HEK293T (cell line): ENCODE measurements at places on chromosomes 11 and 22.

DNA sequence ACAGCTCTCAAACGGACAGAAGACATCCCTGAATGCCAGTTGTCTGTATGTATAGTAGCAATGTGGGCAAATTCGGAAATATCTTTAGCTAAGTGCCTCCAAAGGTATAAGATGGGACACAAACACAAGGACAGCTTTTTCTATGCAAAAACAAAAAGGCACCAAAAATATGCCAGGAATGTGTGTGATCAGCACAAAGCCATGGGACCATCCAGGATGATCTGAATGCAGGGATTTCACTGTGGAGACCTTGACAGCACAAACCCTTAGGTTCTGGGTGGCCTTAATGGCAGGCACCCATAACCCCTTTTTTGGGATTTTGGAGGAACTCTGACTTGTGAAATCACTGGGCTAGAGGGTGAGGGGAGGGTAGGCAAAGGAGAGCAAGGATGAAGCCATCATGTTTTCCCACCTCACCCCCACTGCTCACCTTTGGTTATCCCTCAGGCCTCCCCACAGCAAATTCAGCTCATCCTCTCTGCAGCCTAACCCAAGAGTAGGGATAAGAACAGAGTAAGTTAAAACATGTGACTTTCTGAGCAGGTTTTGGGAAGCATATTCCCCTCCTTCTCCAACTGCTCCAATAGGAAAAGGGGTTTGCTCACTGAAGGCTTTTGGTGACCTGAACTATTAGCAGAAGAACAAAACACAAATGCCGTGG lies 154.6 kb downstream of the SNX19 start:
- no peak for DNase-seq

DNA sequence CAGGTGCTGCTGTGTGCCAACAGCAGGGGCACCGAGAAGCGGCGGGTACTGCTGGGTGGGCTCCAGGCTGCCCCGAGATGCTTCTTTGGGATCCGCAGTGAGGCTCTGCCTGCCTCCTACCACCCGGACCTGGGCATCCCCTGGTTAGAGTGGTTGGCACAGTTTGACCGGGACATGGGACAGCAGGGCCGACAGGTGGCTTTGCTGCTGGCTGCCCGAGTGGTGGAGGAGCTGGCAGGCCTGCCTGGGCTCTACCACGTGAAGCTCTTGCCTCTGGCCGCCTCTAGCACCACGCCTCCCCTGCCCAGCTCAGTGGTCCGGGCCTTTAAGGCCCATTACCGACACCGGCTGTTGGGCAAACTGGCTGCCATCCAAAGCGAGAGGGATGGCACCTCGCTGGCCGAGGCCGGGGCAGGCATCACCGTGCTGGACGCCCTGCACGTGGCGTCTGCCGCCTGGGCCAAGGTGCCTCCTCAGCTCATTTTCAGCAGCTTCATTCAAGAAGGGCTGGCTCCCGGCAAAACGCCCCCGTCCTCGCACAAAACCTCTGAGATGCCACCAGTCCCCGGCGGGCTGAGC lies 1.9 kb downstream of the TIGD3 start:
- no peak for DNase-seq

DNA sequence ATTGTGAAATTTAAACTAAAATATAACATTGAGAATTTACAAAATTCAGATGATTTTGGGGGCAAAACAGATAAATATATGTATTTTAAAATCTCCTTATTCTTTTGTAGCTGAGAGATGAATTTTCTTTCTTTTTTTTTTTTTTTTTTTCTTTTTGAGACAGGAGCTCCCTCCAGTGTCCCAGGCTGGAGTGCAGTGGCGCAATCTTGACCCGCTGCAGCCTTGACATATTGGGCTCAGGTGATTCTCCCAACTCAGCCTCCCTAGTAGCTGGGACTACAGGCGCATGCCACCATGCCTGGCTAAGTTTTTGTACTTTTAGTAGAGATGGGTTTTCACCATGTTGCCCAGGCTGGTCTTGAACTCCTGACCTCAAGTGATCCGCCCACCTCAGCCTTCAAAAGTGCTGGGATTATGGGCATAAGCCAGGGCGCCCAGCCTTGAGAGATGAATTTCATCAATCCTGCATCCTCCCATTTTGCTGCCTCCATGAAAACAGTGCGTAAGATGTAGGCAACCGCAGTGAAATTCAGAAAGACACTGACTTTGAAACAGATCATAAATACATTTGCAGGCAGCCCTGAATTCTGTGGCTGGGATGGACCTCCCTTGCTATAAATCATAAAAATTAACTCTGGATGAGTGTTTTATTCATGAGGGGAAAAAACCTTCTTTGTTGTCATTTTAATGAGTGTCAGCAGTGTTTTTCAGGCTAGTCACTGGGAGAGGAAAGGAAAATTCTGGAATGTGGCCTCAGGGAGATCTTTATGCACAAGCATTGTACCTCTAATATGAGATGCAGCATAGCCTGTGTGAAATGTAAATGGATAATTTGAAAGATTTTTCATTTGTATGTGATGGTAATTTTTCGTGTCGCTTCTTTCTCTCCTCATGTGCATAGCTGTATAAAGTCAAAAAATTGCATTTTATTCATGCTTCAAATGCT lies 14.4 kb downstream of the ELMOD1 start:
- DNase-seq: no peak

- no peak for DNase-seq
These were observed at the start of gene FAM83F for GRCh38 chr22:39994566-39995392. Gene FAM83F, plus strand, starts transcription at chr22:39994954. Its CDS starts 89 bp downstream, at chr22:39995043.

DNA sequence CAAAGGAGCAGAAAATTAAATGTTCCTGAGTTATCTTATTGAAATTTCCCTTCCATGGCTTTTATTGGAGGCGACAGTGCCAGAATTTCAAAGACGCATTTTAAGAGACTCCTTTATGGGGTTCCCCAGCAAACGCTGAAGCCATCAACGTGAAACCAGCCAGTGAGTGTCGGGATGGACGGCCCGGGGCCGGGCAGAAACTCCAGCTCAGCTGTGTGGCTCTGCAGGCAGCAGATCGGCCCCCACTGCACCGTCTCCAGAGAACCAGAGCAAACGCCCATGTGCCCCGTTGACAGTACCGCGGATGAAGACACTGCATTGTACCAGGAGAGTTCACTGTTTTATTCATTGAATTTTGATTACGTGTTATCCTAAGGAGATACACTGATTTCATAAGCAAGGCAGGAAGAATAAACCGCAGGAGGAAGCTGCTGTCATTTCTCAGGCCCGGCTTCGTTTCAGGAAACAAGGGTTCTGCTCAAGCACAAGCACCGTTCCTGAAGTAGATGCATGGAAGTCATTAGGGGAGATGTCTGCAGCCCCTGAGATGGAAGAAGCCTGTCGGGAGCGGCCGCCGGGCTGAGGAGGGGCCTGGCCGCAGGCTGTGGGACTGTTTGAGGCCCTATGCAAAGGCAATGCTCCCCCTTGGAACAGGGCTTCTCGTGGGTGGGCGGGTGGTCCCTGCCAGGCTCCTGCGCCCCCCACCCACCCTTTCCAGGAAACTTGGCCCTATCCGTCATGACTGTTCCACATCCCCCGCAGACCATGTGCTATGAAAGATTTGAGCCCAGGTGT lies 639.7 kb downstream of the TBC1D22A start:
- DNase-seq: no peak

- DNase-seq: no peak
These were observed 56.9 kb upstream of the TNRC6B start for GRCh38 chr22:40120848-40121247.

- no peak for DNase-seq
These were observed 232.2 kb upstream of the PITPNB start for GRCh38 chr22:28151151-28151816.
